Kidney tubule cell (primary cell): ENCODE measurements at places on chromosomes 7 and 10.

DNA sequence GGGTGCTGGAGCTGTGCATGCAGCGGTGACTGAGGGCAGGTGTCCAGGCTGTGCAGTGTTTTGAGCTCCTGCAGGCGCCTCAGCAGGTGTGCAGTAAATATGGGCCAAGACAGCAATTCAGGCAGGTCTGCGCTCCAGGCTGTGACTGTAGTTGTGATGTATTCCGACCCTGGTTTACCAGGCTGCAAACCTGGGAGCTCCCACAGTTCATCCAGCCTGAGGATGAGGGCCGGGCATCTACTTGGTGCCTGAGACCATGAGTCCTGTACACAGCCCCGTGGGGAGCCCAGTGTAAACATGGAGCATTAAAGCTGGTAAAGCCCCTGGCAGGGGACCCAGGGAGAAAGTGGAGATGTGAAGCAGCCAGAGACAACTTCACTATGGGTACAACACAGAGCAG is 82.8 kb downstream of the VOPP1 start:
- DNase-seq, result no peak

GRCh38 chr10:116029826-116030225 is 243.2 kb downstream of the GFRA1 start:
- DNase-seq, result no peak

GRCh38 chr10:53894145-53894544 is 906.9 kb downstream of the PCDH15 start:
- DNase-seq, result no peak

DNA sequence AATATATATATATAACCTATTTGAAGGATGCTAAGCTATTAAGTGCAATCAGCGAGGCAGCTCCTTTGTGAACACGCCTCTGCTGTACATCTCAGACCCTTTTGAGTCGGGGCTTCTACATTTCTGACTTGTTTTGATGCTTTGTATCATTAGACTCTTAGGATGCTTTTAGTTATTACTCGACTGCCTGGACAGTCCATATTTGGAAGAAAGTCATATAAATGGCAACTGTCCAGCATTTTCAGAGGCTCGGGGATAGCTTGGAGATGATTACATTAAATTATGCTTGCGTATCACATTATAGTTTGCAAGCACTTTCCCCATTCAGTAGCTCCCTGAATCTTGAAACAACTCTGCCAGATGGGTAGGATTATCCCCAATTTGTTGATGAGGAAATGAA is 257.9 kb downstream of the PTEN start:
- DNase-seq, result no peak

DNA sequence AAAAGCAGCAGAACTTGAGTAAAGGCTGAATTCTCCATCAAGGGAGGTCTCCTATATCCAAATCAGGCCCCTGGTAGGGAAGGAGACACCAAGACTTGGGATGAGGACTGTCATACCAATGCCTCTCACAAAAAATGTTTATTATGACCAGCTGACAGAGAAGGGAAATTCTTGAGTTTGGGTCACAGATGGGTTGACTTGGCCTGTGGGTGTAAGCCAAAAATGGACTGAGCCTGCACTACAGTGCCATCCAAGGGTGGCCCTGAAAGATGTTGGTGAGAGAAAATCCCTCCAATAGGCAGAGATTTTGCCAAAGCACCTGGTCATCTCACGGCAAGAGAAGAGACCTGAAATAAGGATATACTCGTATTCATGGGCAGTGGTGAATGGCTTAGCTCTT is 27.0 kb upstream of the PPIF start:
- no peak for DNase-seq

DNA sequence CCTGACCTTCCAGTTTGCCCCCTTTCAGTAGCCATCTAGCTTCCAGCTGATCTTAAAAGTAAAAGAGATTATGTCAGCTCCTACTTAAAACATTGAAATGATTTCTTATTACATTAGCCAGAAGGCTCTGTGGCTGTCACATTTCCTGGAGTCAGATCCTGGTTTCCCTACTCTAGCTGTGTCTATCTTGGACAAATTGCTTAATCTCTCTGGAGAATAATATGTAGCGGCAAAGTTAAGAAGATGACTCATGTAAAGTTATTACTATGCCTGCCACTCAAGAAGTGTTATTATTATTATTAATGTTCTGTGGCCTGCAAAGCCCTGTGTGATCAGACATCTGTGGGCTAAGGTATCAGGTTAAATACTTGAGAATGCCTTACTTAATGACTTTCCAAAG is 107.2 kb downstream of the RUNDC3B start:
- DNase-seq, result no peak

DNA sequence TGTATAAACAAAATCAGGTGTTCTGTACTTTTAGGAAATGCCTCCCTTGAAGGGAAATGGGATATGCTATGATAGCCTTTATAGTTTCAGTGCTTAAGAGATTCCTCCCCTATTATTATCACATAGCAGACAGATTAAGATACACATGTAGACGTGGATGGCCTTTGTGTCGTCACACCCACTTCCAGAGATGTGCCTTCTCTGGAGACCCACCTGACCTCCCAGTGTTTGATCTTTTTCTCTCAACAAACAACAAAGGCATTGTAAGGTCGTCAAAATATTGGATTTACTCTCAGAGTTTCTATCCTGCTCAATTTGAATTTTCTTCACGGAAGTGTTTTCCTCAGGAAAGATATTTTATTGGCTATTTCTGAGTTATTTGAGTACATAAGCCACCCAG is 25.7 kb upstream of the C1GALT1 start:
- DNase-seq, result no peak

GRCh38 chr7:102169651-102170392 is 116.8 kb upstream of the SH2B2 start:
- DNase-seq, result peak; percentile 61

- peak; percentile 60 for DNase-seq
Measured at GRCh38 chr7:100483090-100483721, 521 bp upstream of the NYAP1 start.

DNA sequence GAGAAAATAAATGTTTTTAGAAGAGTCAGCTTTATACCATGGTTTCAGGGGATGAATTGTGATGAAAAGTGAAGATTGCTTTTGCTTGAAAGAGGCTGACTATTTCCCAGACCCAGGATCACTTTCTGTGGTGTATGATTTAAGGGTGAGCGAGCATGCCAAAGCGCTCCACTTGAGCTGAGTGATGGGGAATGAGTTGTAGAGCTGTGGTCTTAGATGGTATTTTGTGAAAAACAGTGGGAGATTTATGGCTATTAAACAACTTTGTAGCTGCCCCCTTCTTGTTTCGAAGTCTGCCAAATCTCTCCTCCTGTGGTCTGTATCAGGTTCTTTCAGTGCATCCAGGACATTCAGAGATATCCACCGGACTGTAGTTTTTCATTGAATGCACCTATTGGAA is 888.2 kb downstream of the LRMDA start:
- no peak for DNase-seq

GRCh38 chr10:128221807-128222206 is 95.6 kb upstream of the MKI67 start:
- DNase-seq, result no peak

DNA sequence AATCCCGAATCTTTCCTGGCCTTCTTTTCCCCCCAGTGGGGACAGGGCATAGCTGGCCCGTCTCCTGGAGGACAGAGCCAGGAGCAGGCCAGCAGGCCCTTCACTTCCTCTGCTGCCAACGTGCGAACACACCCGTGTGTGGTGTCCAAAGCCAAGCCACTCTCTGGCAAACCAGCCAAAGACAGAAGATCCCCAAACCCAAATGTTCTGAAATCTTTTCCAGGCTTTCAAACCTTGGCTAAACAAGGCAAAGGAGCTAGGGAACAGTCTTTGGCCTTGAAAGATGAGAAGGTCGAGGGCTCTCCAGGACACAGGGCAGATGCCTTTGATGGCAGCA is 63.0 kb downstream of the PROSER2 start:
- no peak for DNase-seq

DNA sequence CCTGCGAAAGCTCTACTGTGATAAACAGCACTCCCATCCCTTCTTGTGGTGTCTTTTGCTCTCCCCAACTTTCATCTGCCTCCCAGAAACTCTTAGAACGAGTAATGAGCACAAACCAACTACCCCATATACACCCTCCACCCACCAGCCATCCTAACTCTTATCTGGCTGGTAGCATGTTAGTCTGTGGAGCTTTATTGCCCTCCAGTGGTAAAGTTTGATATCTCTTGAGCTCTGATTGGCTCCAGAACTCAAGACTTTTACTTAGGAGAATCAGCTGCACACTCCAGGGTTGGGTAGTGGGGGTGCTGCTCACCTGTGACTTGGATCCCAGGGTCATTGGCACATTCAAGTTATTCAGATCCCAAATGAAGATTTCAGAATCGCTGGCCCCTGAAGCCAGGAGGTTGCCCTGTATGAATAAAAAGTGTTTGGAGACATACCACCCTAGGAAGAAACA is 10.9 kb downstream of the SEC31B start:
- DNase-seq, result peak; percentile 60

GRCh38 chr10:87734987-87735827 is 75.5 kb downstream of the PAPSS2 start:
- peak; percentile 48 for DNase-seq

DNA sequence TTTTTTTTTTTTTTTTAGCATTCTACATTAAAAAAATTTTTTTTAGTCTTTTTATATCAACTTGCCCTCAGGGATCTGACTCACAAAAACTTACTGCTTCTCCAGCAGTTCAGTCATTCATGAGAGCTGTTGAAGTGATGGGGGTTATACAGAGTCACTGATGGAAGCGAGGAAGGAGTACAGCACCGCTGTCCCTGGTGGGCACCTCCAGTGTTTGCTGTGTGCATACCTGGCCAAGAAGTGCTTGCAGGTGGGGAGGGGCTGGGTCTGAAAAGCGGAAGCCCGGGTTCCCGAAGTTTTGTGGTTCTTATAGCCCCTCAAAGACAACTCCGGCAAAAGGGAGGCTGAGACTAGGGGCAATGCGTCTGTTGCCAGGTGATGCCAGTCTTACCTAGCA is 46.2 kb downstream of the MINDY4 start:
- no peak for DNase-seq

DNA sequence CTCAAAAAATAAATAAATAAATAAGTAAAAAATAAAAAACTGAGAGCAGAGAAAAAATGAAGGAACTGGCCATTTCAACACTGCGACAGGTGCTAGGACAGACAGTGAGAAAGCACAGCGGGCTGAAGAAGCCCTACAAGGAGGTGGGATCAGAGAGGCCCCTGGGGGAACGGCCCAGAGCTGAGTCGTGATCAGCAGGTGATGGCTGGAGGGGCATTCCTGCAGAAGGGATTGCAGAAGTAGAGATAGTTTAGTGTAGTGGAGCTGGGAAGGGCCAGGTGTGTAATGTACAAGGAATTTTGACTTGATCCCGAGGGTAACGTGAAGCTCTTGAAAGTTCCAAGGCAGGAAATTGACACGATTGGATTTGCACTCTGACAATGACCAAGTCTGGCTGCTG is 112.1 kb downstream of the CUL2 start:
- DNase-seq, result peak; percentile 22

GRCh38 chr10:17021656-17022465 is 107.8 kb downstream of the CUBN start:
- no peak for DNase-seq

DNA sequence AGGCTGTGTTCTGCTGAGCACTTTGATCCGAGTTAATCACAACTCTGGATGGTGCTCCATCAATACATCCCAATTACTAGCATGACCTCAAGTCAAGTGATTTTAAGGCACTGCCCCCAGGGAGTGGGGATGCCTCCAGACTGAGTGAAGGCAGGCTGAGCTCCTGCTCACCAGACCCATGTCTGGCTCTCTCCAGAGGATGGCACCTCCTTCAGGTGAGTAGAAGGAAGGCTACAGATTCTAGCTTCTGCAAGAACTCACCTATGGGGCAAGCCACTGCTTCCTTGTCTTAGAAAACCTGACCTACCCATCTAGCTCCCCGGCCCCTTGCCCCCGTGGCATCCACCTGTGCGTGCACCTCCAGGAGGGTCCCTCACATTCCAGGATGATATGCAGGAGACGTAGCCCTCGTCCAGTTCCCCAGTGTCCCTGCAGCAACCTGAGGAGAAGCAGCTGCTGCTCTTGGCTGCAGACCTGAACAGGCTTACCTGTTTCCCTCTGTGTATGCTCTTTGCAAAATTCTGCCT is 390.3 kb downstream of the GRID1 start:
- DNase-seq, result no peak

DNA sequence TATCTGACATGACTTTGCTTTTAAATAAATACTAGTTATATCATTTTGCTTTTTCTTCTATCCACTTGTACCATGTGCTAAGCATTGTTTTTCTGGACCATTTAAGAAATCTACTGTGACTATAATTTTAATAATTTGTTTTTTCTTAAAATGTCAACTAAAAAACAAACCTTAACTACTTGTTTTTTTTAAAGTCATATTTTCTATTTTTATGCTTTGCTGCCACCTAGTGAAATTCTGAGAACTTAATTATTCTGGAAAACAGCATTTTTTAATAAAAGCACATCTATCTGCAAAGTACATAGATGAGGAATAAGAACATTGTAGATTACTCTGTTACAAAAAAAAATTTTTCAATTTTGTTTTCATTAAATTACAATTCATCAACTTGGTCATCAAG is 47.4 kb downstream of the ORC5 start:
- peak; percentile 23 for DNase-seq

DNA sequence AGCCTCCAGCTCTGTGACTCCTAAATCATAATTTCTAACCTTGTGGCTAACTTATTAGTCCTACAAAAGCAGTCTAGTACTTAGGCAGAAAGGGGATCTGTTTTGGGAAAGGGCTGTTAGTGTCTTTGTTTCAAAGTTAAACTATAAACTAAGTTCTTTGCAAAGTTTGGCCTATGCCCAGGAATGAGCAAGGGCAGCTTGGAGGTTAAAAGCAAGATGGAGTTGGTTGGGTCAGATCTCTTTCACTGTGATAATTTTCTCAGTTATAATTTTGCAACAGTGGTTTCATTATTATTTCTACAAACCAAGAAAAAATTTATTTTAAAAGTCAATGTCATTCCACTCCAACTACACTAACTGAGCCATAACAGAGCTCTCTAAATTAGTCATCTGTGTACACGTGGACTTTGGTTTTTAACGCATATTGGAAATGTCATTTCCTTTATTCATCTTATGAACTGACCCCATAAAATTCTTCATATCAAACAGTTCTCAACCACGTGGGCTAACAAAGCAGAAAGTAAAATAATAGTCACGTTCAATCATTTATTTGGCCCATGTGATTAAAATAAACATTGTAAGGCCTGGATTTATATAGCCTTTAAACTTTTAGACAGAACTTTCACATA is 143.2 kb upstream of the C7orf33 start:
- peak; percentile 4 for DNase-seq

GRCh38 chr7:73308074-73308664 is 457 bp downstream of the NSUN5 start:
- peak; percentile 30 for DNase-seq

DNA sequence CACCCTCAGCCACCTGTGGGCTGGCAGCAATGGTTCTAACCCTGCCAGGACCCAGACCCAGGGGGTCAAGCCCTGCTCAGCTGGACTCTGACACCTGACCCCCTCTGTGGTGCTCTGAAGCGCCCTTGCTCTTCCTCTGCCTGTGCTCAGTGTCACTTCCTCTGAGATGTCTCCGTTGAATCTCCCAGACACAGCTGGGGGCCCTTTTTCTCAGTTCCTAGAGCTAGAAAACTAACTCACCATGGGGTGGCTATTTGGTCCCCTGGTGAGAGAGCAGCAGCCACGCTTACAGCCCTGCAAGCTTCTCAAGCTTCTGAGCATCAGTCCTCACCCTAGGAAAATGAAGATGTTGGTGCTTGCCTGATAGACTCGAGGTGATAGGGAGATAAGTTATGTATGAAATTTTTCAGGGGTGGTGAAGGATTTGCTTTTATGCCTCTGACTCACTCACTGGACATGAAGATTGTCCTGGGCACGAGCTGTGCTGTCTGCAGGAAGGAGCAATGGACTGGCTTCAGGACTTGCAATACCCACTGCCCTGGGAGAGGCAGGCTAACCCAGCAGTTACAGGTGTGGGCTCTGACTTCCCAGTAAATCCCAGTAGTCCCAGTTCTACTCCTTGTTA is 29.6 kb downstream of the COL13A1 start:
- peak; percentile 69 for DNase-seq
